Stimulated activated CD4-positive, alpha-beta T cell treated with anti-CD3 and anti-CD28 coated beads, Interleukin-12 subunit alpha, Interleukin-12 subunit beta, amount 100 ng/mL, for 24 hours (primary cell): ENCODE measurements at places on chromosomes 4 and X.

DNA sequence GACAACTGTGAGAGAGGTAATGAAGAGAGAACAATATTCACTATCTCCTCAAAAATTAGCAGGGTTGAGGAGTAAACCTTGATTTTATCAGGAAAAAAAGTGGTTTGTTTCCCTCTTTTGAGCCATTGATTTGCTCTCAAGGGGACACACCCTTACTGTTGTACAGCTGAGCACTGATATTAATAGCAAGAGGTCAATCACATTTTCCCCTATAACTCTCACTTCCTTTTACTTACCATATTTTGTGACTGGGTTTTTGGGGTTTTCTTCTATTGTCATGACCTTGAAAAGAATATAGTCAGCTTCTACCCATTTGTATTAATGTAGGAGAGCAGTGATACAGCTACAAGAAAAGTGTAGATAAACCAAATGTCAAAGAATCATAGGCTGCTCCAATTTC is 70.2 kb upstream of the LONRF3 start:
- DNase-seq = no peak

- no peak for DNase-seq
Measured at GRCh38 chr4:119523399-119523798, 105.2 kb downstream of the PDE5A start.

DNA sequence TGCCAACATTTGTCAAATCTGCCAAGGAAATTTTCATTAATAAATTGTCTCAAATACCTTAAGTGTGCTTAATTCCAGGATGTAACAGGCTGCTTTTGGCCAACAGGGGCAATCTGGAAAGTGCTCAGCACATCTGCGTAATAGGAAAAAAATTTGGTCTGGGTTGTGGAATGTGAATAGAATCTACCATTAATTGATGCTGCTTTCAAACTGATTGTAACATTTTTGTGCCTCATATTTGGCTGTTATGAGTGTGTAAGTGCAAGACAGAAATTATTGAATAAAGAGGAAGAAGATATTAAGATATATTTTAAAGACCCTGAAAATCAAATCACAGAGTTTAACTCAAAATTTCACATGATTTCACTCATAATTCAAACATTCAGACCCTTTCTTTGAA is 41.1 kb downstream of the REELD1 start:
- DNase-seq = no peak

DNA sequence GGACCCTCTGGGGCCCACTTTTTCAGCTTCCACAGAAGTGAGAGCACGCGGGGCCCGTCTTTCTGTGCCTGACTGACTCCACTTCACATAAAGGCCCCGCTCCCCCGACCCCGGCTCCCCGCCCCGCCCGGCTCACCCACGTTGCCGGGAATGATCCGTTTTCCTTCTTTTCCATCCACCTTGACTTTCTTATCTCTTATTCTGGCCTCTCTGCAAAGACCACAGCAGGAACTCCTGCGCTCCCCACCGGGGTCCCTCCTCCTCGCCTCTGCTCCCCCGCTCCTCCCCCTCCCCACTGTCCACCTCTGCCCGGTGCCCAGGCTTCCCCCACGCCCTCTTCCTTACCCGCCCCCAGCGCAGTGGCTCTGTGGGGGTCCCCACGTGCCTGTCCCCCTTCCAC is 54.2 kb upstream of the CLDN24 start:
- no peak for DNase-seq

- no peak for DNase-seq
Measured at GRCh38 chrX:111129921-111130320, 33.9 kb downstream of the PAK3 start.

GRCh38 chrX:109392895-109393294 is 89.0 kb downstream of the GUCY2F start:
- no peak for DNase-seq

DNA sequence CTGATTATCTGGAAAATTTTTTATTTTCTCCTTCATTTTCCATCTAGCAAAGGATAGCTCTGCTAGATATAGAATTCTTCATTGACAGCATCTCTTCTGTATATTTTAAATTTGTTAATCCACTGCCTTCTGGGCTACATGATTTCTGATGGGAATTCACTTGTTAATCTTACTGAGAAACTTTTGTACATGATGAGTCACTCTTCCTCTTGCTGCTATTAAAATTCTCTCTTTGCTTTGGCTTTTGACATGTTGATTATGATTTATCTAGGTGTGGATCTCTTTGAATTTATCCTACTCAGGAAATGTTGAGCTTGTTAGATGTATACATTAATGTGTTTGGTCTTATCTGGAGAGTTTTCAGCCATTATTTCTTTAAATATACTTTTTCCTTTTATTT is 27.5 kb downstream of the OR13H1 start:
- no peak for DNase-seq

DNA sequence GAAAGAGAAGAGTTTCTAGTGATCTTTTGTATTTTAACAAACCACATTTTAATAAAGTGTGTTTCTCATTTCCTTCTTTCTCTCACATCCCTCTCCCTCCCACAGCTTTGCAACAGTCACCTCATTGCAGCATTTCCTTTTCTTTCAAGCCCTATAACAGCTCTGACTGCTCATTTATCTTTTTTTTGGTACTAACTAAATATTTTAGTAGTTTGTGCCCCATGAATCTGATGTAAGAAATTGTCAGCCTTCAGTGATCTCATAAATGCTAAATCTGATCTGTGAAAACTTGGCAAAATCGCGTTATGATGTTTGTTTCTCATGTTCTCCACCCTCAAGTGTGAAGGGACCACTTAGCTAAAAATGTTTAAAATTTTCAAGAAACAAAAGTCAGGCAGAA is 258.5 kb upstream of the SLIT2 start:
- DNase-seq = no peak

GRCh38 chr4:138310991-138311390 is 68.8 kb upstream of the SLC7A11 start:
- DNase-seq = no peak

DNA sequence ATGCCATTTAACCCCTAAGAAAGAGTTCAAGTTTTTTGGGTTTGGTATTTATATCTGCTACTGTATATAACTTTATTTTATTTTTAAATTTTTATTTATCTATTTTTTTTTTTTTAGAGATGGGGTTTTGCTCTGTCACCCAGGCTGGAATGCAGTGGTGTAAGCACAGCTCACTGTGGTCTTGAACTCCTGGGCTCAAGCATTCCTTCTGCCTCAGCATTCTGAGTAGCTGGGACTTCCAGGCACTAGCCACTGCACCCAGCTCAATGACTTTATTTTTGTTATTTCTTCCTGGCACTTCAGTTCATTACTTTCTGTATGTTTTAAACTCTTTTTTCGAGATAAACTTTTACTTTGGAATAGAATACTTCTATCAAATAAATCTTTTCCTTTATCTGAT is 42.4 kb upstream of the PGAM4 start:
- no peak for DNase-seq

DNA sequence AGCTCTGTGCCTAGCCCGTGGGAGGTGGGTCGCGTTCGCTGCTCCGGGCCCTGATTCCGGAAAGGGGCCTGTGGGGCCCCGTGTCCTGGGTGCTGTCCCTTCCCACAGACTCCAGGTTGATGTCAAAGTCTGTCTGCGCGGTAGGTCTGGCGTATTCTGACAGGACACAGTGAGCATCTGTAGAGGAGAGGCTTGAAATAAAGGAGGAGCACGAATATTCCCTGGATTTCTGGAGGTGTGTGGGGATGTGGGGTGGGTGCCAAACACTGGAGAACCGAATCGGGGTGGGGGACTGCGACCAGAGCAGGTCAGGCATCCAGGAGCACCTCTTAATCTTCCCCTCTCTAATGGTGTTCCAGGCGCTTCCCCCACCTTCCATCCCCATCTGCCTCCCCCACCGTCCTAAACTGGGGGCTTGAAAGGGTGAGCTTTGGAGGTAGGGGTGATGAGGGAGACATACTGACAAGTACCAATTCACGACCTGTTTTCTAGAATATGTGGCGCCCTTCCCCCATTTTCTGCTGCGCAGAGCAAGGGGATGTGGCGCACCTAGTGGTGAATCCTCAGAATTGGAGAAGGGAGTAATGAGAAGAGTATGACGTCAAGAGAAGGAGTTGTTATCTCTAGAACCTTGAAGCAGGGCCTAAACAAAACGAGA is 877 bp downstream of the GPRASP1 start:
- no peak for DNase-seq
